ENCODE measurements at places on chromosomes 16 and 17.

DNA sequence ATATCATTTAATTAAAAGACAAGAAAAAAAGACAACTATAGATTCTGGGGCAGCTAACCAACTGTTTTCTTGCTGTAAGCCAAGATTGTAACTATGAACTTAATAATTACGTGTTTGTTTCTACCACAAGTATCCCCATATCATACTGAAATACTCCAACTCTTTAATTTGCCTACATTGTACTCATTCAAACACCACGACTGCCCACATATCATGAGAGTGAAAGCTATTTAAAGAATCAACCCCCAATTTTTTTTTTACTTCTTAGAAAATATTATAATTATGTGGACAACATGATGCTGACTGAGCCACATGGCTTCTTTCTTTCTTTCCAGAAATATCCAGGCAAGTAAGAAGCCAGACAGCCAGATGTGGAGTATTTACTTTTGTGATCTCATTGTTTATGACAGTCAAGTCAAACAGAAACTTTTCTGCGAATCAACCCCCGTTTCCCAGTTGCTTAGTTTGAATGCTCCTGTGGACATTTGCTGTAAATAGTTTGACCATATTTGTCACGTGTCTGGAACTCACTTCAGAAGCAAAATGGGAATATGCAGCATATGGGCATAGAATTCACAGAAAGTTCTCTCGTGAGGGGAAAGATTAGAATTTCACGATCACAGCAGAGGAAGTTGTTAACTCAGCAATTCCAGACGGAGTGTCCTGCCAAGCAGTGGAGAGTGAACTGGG, 126.8 kb upstream of the PSMD7 start:
- no peak for DNase-seq

GRCh38 chr17:27856676-27857432, 36.3 kb downstream of the LYRM9 start:
- no peak for DNase-seq

GRCh38 chr17:62929320-62929719, 36.7 kb upstream of the TANC2 start:
- no peak for DNase-seq

DNA sequence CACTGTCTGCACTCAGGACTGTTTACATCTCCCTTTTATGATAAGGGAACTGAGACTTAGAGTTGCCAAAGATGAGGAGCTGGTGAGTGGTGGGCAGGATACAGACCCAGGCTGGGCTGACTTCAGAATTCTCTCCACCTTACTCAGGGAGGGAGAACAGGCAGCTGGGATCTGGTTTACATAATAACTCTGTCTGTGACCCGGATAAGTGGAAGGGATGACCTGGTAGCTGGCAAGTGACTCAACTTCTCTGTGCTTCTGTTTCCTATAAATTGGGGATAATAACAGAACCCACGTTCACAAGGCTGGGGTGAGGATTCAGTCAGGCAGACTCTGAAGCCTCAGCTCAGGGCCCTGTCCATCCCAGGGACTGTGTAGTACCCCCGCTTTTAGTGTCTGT, 2.6 kb downstream of the SNX20 start:
- DNase-seq: no peak

- DNase-seq: peak; percentile 79
These were observed 56.6 kb upstream of the GSE1 start for GRCh38 chr16:85556456-85557082.

DNA sequence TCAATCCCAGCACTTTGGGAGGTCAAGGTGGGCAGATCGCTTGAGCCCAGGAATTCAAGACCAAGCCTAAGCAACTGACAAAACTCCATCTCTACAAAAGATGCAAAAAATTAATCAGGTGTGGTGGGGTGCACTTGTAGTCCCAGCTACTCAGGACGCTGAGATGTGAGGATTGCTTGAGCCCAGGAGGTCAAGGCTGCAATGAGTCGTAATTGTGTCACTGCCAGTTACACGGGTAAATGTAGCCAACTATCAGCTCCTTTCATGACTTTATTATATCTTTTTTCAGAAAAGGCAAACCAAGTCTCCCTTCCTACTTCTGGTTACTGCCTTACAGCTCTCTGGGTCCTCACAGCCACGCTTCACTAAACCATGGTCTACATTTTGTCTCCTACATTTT, 4.0 kb downstream of the SDF2 start:
- DNase-seq: no peak

DNA sequence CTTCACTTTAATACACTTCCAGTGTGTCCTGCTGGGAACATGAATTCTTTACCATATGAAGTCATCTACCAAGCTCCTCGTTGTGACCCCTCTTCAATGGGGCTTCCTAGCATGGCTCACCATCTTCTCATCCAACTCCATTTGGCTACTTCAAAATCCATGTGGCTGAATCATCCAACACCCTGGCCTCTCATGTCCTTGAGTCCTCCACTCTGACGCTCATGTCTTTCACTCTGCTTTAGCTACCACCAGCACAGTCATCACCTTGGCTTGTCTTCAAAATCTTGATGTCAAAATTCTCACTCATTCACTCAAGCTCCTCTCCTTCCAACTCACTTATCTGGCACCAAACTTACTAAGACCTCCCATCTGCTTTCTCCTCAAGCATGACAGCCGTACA, 35.8 kb downstream of the AMFR start:
- no peak for DNase-seq

DNA sequence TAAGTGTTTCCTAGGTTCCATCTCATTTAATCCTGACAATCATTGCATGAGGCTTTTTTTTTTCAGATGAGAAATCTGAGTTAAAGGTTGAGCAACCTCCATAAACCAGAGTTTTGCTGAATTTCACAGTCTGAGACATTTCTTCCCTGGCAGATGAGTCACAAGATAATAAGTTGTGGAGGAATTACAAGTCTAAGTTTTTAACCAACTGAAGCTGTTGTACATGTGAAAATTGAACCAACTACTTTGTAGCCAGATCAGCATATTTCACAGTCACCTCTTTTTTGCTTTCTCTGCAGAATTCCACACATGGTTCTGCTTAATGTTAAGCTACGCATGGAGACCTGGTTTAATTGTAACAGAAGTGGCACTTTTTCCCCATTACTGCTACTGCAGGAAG, 765.6 kb downstream of the CDH11 start:
- no peak for DNase-seq

DNA sequence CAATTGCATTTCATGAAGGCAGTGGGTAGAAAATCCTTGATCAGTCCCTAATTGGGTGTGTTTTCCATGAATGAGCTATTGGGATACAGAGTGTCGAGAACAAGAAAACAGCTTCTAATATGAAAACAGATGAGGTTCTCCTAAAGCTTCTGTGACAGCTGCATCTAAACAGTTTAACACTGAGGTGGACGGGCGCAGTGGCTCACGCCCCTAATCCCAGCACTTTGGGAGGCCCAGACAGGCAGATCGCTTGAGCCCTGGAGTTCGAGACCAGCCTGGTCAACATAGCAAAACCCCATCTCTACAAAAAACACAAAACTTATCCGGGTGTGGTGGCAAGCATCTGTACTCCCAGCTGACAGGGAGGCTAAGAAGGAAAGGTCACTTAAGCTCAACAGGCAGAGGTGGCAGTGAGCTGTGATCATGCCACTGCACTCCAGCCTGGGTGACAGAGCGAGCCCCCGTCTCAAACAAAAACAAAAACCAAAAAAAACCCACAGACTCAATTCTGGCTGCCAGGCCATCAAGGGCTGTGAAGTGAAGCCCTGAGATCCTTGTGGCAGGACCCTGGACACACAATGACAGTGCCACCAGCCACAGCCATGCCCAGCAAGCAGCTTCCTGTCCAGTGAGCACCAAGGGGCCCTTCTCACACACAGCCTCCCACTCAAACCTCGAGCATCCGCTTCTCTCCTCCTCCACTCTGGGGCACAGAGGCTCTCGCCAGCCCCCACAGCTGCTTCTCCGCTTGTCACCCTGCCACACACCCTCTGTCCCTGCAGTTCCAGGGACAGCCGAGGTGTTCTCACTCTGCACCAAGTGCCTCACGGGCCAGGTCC, 44.0 kb downstream of the ANKRD11 start:
- DNase-seq: no peak

DNA sequence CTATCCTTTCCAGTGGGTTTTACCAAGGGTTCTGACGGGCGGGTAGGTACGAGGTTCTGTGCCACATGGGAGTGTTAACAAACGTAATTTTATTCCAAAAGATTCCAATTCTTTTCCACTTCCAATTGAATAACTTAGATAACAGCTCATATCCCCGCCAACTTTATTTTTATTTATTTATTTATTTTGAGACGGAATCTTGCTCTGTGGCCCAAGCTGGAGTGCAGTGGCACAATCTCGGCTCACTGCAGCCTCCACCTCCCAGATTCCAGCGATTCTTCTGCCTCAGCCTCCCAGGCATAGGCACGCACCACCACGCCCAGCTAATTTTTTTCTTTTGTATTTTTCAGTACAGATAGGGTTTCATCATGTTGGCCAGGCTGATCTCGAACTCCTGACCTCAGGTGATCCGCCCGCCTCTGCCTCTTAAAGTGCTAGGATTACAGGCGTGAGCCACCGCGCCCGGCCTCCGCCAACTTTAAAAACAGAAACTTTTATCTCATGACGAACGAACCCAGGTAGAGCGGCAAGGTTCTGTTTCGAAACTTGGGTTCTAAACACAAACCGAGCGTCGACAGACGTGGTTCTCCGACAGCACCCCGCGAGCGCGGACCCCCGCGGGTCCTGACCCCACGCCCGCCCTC, 613 bp downstream of the ECI1 start:
- peak; percentile 49 for DNase-seq

GRCh38 chr16:85552980-85553435, 60.1 kb upstream of the GSE1 start:
- DNase-seq: no peak

DNA sequence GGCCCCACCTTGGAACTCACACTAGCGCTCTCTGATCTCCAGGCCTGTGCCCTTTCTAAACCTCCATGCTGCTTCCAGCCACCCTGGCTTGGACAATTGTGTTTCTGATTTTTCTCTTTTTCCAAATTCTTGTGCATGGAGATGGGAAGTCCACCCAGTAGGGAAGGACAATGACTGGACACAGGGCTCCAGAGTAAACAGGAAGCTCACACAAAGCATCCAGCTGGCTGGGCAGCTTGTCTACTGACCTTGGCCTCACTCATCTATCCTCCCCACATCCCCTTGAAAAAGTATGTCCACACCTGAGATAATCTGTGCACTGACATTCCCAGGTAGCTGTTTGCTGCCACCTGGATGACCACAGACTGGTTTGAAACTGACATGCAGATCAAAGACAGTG, 331.2 kb upstream of the MAF start:
- DNase-seq: no peak
